Placental pericyte (primary cell): ENCODE measurements at places on chromosomes 5 and 9. TPM values are rescaled to one million over a fixed set of nuclear protein-coding genes. Genes with fewer than 3 reads are reported as not detected.

Gene PAEP
- not detected in 2 replicates for total RNA-seq

Gene FLT4
- total RNA-seq, result under 0.01 and 0.43 TPM in 2 replicates

Gene DAPK1
- total RNA-seq, result 4.0 and 51.6 TPM in 2 replicates

Gene MEIKIN
- not detected in 2 replicates for total RNA-seq

Gene RNF183
- total RNA-seq, result not detected in 2 replicates

Gene SPINK7
- not detected in 2 replicates for total RNA-seq

Gene ISL1
- not detected in 2 replicates for total RNA-seq

Gene CDC20B
- not detected in 2 replicates for total RNA-seq

Gene ANKRD31
- under 0.01 TPM in 2 replicates for total RNA-seq

Gene C9orf50
- total RNA-seq, result not detected in 2 replicates

Gene CATSPER3
- total RNA-seq, result 0.43 TPM in 1 of 2 replicates, not detected in the other

Gene PCDHGB2
- total RNA-seq, result 2.2 and 3.1 TPM in 2 replicates
